ENCODE measurements at places on chromosomes 2 and 18.

- no peak for DNase-seq
Observed at GRCh38 chr2:26471289-26471688, 6.6 kb downstream of the OTOF start.

DNA sequence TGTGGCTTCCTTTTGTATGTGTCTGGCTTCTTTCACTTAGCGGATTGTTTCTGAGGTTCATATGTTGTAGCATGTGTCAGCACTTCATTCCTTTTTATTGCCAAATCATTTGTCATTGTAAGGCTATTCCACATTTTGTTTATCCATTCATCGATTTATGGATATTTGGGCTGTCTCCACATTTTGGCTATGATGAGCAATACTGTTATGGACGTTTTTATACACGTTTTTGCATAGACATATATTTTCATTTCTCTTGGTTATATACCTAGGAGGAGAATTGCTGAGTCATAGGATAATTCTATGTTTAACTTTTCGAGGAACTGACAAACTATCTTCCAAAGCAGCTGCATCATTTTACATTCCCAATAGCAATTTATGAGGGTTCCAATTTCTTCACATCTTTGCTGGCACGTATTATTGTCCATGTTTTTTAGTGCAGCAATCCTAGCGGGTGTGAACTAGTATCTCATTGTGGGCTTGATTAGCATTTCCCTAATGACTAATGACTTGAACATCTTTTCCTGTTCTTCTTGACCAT is 48.1 kb upstream of the TBC1D8 start:
- DNase-seq = no peak

GRCh38 chr2:141062031-141062430 is 1068.8 kb downstream of the LRP1B start:
- no peak for DNase-seq

GRCh38 chr2:238790833-238791230 is 57.1 kb upstream of the TWIST2 start:
- no peak for DNase-seq

- DNase-seq = no peak
Observed at GRCh38 chr18:48841381-48842258, 109.1 kb downstream of the SMAD7 start.

DNA sequence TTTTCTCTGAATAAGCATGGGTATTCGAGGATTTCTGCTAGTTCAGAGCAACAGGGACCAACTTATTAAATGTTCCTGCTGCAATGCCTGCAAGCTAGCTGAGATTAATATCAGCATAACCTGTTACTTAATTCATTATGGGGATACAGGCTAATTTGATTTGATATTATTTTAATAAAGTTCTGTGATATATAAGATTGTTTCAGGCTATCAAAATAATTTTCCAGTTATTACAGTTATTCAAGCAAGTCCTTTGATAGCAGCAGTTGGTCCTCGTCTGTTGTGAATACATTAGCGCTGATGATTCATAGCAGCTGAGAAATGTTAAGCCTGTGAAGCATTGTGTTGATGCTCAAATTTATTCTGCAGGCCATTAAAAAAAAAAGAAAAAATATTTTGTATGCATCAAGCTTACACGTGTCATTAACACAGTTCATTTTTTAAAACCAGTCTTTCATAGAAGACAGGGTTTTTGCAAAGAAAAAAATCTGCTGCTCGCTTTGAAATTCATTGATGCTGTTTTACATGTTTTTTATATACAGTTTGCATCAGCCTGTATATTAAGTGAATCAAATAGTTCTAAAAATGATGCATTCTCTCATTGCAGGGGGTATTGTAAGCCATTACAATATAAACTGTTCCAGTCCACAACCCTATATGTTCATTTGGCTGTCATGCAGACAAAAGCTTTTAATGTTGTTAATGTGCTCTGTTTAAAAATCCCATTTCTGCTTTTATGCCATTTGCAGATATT is 482.5 kb downstream of the BCL11A start:
- no peak for DNase-seq

Data from iPS-NIHi11 (cell line).